HFFc6 (cell line): ENCODE measurements at places on chromosomes 16 and 17. TPM values are rescaled to one million over a fixed set of nuclear protein-coding genes. Genes with fewer than 3 reads are reported as not detected.

The ITGB4 gene
- 0.25 to 0.76 TPM (median 0.60 TPM) in 3 replicates for total RNA-seq

The DPEP2 gene
- 0.15 TPM in 1 of 3 replicates, not detected in the others for total RNA-seq

The CA4 gene
- total RNA-seq = not detected in 2 replicates

The VAT1L gene
- not detected in 2 replicates for total RNA-seq

The CD79B gene
- total RNA-seq = 0.34 to 1.6 TPM (median 0.86 TPM) in 3 replicates

The MIS12 gene
- 7.8 to 10.0 TPM (median 9.8 TPM) in 3 replicates for total RNA-seq

The TBC1D3B gene
- total RNA-seq = 1.2 to 1.4 TPM (median 1.3 TPM) in 3 replicates

The MEOX1 gene
- not detected in 3 replicates for total RNA-seq

The KCNH4 gene
- total RNA-seq = not detected in 3 replicates

The STX1B gene
- total RNA-seq = 7.0 to 9.8 TPM (median 7.9 TPM) in 3 replicates

DNA sequence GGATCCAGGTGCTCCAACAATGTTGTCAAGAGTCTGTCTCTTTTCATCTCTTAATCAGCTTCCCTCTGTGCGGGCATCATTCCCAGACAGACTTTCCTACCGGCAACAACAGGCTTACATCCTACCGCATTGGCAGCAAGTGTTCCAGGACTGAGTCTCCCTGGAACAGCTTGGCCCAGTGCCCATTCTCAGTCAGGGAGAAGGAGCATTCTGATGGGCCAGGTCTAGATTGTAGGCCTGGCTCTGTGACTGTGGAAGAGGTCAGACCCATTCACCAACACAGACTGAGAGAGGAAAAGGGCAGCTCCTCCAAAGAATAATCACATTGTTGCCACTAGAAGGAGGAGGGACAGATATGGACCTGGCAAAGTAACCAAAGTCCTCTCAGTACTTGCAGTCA, 68.1 kb upstream of the TMEM132E start:
- no peak for DNase-seq

GRCh38 chr17:76720941-76721340, 5.5 kb downstream of the JMJD6 start:
- no peak for DNase-seq

DNA sequence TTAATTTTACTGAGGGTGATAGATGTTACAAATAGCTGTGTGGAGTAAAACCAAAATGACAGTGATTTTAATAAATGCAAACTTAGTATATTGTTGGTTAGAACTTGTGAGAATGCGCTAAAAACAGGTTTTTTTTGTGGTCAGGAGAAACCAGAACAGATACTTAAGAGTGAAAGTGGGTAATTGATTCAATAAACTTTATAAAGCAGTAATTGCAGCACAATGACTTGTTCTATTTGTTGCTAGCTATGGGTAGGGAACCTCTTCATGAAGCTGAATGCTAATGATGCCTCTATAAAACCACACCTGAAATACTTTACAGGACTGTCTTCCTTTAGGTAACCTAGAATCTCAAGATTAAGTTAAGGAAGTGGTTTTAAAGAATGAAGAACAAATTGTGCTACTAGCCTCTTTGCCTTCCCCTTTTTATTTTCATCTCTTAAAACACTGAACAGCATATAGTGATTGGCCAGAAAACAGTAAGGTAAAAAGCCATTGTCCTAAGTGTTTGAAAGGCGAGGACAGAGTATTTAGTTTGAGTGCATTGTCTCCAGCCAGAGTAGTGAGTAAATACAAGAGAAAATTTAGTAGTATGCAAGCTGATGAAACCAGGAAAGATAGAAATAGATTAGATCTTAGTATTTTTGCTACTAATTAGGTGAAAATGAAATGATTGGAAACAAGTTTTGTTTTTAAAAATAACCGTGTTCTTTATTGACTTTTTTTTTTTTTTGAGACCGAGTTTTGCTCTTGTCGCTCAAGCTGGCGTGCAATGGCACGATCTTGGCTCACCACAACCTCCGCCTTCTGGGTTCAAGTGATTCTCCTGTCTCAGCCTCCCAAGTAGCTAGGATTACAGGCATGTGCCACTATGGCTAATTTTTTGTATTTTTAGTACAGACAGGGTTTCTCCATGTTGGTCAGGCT, 6.0 kb downstream of the GGNBP2 start:
- DNase-seq = no peak

DNA sequence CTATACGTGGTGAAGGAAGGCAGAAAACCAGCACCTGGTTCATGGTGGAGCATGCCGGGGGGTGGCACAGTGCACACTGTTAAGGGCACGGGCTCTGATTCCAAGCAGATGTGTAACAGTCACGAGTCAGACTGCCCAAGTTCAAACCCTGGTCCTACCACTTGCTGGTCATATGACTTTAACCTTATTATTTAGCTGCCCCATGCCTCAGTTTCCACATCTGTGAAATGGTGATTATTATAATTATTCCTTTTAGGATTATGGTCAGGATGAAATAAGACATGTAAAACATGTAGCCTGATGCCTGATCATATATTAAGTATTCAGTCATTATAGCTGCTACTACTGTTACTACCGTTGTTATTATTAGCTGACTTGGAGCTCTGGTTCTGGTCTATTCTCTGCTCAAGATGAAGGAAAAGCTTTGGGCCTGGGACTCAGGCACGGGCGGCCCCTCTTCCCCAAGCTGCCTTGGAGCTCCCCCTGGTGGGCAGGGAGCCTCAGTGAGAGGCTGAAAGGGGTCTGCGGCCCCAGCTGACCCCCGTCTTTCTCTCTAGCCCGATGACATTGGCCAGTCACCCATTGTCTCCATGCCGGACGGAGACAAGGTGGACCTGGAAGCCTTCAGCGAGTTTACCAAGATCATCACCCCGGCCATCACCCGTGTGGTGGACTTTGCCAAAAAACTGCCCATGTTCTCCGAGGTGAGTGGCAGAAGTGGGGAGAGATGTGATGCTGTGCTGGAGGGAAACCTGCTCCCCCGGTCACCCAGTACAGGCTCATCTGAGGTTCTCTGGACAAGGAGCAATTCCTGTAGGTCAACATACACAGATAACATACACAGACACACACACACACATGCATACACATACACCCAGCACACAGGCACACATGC, 14.0 kb downstream of the NR1D1 start:
- DNase-seq = no peak

DNA sequence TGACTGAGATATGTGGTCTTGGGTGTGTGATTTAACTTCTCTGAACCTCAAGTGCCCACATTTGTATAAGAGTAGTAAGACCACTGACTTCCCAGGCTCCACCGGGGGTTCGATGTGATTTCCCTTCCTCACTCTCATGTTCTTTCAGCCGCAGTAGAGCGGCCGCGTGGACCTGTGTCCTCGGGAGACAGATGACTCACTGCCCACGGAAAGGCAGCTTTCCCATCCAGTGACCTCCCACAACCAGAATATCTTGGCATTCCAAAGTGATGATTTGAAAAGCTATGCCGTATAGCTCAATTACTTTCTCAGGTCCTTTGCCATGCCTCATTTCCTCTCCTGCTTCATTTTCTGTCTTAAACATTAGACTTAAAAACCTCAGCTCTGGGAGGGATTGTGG, 73.6 kb downstream of the IL21R start:
- DNase-seq = peak; percentile 90

DNA sequence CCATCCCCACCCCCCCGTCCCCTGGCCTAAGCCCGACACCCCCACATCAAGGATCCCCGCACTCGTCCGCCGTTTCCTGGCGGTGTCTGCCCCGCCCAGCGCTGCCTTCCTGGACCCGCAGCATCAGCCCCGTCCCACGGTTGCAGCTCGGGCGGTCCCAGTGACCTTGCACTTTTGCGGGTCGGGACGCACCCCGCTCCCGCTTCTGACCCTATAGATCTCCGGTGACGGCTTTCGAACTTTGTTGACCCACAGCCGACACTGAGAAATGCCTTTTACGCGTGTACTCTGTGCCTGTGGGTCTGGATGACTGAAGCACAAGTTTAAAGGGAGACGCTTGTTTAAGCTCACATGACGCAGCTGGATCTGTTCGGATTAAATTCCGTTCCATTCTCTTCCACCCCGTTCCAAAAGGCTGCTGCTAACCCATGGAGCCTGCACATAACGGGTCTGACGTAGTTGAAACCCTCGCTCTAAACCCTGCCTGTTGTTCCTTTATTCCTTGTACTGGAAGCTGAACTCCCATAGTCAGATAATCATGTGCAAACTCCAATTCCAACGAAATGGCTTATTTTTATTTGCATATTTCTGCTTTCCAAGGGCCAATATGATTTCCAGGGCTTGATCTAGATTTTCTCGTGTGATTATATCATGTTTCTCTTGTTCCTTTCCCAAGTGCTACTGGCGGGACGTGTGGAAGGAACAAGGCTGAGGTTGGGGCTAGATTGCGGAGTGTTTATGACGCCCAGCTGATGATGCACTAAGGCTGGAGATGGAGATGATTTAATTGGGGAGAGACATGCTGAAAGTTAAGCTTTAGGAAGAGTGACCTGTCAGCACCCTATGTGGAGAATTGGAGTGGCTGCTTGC, 834 bp downstream of the FLYWCH1 start:
- DNase-seq = peak; percentile 57

DNA sequence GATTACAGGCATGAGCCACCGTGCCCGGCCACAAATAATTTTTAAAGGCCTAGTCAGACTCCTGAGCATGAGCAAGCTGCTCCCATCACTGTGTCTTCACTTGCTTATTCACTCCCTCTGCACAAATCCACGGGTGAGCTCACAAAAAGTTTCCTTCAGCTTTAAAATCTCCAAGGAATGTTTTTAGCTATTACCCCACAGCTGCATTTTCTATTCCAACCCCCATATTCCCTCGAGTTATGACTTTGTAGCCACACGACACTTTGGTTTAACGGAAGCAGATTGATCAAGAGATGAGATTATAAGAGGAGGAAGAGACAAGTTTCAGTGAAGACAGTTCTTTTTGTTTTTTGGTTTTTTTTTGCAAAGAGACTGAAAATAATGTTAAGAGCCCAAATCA, 49.1 kb upstream of the SLC25A19 start:
- DNase-seq = peak; percentile 65

DNA sequence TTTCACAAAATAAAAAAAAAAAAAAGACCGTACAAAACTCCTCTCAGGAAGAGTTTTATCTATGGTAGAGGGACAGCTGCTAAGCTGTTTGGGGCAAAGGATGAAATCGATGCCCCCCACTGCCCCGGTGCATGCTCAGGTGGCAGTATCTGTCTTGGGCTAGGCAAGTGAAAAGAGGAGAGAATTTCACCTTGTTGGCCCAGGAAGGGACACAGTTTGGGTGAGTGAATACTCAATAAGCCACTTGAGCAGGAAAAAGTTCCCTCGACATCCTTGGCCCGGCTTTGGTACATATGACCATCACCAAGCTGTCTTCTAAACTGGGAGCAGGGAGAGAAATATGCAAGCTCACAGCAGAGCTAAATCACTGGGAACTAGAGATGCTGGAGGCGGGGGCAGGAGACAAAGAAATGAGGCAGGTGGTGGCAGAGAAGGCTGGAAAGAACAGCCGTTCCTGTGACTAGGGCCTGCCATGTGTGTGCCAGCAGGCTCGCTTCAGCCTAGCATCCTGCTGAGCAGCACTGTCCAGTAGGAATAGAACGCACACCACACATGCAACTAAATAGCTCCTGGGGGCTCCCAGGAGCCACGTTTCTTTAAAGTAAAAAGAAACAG, 8.2 kb upstream of the EIF1 start:
- DNase-seq = no peak

DNA sequence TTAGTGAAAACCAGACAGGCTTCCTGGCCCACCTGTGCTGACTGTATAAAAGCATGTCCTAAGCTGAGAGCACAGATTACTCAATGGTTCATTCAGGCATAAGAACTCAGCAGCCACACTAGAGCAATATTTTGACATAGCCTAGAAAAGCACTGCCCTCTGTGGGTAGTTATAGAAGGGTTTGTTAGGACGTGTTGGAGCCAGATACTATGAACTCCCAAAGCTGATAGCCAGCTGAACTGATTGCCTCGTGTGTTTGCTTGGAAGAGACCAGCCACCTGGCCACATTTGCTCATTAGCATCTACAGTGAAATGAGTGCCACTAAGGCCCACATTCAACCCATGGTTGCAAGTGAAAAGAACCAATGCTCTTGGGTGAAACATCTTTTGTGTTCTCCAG, 30.8 kb upstream of the ABCA5 start:
- no peak for DNase-seq

- no peak for DNase-seq
Measured at GRCh38 chr17:47218896-47219430, 9.8 kb downstream of the MYL4 start.

- no peak for DNase-seq
Measured at GRCh38 chr16:11188801-11189740, 66.9 kb downstream of the SOCS1 start.

DNA sequence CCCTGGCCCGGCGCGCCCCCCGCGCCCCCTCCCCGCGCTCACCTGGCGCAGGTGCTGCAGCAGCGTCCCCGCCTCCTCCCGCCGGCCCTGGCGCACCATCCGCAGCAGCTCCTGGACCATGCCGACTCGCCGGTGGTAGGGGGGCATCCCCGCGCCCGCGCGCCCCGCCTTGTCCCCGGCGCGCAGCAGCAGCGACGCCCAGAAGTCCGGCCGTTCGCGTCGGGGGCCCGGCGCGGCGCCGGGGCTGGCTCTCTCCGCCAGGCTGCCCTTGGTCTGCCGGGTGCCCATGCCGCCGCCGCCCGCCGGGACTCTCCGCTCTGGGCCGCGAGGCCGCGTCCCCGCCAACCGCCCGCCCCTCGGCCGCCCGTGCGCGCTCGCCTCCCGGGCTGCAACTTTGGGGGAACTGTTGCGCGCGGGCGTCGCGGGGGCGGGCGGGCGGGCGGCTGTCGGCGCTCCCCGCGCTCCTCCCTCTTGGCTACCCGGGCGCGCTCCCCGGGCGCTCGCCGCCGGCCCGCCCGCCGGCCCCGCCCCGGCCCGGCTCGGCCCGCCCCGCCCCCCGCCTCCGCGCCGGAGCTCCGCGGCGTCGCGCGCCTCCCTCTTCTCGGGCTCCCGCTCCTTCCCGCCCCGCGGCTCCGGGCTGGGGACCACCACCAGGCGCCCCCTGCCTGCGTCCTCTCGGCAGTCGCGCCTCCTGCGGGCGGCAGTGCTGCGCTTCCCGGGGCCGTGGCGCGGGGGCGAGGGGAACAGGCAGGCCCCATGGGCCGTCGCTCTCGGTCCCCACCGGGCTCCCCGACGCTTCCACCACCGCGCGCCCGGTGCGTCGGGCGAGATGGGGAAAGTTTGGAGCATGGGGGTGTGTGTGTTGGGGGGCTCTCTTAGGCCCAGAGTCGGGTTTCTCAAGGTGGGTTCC, at the start of gene LRRC75A:
LRRC75A (minus strand) TSS at position 491 of the 910 bp plus-strand sequence; CDS start at position 288, 203 bp downstream.
- no peak for DNase-seq

DNA sequence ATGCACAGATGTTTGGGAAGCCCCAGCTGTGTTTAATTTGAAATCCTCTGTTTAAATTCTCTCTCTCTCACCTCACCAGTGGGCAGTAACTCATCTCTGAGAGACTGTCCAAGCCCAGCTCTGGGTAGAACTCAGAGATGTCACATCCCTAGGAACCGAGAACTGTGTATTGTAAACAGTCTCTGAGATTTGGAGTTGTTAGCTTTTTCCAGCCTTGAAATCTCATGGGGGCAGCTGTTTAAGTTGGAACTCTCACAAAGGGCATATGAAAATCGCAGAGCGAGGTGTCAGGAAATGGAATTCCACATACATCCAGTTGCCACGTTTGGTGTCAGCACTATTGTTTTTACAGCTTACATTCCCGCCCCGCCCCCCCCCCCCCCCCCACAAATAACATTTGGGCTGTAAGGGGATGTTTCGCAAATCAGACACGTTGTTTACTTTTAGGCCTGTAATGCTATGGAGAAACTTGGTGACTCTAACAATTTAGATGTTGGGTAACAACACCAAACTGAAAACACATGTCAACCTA, 34.3 kb downstream of the VPS35L start:
- DNase-seq = peak; percentile 52

- no peak for DNase-seq
Measured at GRCh38 chr17:37818689-37819088, 73.8 kb upstream of the HNF1B start.

- DNase-seq = no peak
Measured at GRCh38 chr16:72873853-72874252, 174.1 kb downstream of the ZFHX3 start.
